ENCODE measurements at places on chromosomes 4 and X. TPM values are rescaled to one million over a fixed set of nuclear protein-coding genes. Genes with fewer than 3 reads are reported as not detected.

The PDGFRA gene
- polyA plus RNA-seq = 170 TPM

The KLHL34 gene
- 0.07 TPM for polyA plus RNA-seq

The GAGE2A gene
- not detected for polyA plus RNA-seq

The CSTF2 gene
- polyA plus RNA-seq = 24.6 TPM

The FGF2 gene
- 7.3 TPM for polyA plus RNA-seq

The PF4V1 gene
- polyA plus RNA-seq = 0.71 TPM

The MAP7D2 gene
- 3.5 TPM for polyA plus RNA-seq

The SPANXA2 gene
- polyA plus RNA-seq = not detected

The GAGE12H gene
- polyA plus RNA-seq = not detected

The TMSB15B gene
- polyA plus RNA-seq = 23.5 TPM

The C4orf50 gene
- polyA plus RNA-seq = 0.01 TPM

The SSX7 gene
- polyA plus RNA-seq = not detected

Data from right renal cortex interstitium (tissue), 3 donors.